ENCODE measurements at places on chromosomes 4 and X. TPM values are rescaled to one million over a fixed set of nuclear protein-coding genes. Genes with fewer than 3 reads are reported as not detected.

The IGSF1 gene
- 0.27 TPM for total RNA-seq

The UNC5C gene
- 0.01 TPM for total RNA-seq

The RASSF6 gene
- 0.72 TPM for total RNA-seq

The CYP4V2 gene
- total RNA-seq = 2.5 TPM

The XG gene
- not detected for total RNA-seq

The ADAM29 gene
- not detected for total RNA-seq

The MAGEC3 gene
- not detected for total RNA-seq

The ZDHHC9 gene
- 49.6 TPM for total RNA-seq

The PLAC1 gene
- total RNA-seq = 0.71 TPM
